ENCODE measurements at places on chromosomes 2 and 18. TPM values are rescaled to one million over a fixed set of nuclear protein-coding genes. Genes with fewer than 3 reads are reported as not detected.
A peak's percentile ranks its signal among the peaks of the same experiment; 100 is the strongest.

DNA sequence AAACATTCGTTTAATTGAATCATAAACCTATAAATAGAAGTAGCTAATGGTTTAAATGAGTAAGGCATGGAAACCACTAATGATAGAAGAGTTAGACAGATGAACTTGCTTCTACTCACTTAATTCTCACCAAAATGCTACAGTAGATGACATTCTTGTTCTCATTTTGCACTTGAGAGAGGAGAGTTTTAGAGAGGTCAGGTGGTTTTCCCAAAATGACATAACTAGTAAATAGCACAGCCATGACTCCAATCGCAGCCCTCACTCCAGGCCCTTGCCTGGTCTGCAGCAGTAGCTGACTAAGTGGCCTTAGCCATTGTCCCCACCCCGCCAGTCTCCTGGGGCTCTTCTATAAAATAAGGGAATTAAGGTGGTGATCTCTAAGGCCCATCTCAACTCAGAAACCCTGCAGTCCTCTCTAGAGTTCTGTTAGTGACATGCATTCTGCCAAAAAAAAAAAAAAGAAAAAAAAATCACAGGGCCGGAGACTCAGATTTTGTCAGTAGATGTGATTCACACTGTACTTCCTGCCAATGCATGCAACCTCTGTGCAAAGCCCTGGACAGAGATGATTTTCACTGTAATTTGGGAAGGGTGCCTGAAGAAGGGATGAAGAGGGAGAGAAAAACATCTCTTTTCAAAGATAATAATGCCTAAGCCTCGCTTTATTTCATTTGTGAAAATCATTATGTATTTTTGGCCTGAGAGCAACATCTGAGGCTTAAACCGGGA is 221.8 kb downstream of the ANAPC1 start:
- peak; percentile 64 for DNase-seq

DNA sequence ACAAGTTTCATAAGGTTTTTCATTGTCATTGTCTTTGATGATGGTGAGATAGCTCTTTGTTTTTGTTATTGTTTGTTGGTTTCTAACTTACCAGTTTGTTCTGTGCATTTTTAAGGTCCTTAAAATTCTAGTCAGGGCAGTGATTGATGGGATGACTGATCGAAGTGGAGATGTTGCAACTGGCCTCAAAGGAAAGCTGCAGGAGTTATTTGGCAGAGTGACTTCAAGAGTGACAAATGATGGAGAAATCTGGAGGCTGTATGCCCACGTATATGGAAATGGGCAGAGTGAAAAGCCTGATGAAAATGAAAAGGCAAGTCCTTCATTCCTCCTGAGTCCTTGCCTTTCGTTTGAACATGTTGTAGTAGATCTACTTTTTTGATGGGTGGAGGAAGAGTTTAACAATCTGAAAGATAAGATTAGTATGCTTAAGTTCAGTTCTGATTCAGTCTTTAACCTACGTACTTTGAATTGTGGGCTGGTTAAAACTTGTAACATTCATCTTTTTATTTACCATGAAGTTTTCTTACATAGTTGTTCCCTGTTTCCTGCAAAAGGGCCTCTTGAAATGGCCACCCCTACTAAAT is 135.8 kb upstream of the LTBP1 start:
- DNase-seq, result peak; percentile 74

GRCh38 chr18:33427549-33427948 is 13.0 kb downstream of the CCDC178 start:
- no peak for DNase-seq

Gene FKBP1B
- 16.5 TPM for total RNA-seq

Gene ANKRD30B
- not detected for total RNA-seq

Gene KCNG2
- total RNA-seq, result not detected

Gene LTBP1
- 6.6 TPM for total RNA-seq

Gene LHCGR
- not detected for total RNA-seq

Gene BOLL
- total RNA-seq, result not detected

Data from bronchial epithelial cell (primary cell).